ENCODE measurements at places on chromosomes 4 and X.

DNA sequence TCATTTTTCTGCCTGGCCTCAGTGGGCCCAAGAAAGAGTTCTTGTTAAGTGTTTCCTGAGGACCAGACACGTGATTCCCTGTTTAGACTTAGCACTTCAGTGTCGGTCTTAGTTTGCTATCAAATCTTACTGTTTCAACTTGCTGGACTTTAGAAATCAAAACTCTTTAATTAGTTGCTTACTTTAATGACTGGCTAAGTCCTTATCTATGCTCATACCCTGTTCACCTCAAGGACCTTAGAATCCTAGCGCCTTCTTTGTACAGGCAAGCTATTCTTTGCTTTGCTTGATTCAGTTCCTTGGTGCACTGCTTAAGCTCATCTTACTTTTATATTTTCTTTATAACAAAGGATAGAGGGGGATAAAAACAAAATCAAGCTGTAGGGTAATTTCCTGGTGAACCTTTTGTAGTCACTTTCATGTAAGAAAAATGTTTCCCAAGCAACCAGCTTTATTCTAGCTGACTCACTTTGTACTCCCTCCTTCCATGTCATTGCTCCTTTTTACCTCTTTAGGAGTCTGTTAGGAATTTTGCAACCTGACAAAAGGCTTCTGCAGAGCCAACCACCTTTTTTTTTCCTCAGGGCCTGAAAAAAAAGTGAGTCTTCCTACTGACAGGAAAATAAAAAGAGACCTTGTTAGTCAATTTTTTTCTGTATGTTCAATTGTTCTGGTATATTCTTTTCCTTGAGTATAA lies 14.7 kb downstream of the WDR44 start:
- DNase-seq = no peak

DNA sequence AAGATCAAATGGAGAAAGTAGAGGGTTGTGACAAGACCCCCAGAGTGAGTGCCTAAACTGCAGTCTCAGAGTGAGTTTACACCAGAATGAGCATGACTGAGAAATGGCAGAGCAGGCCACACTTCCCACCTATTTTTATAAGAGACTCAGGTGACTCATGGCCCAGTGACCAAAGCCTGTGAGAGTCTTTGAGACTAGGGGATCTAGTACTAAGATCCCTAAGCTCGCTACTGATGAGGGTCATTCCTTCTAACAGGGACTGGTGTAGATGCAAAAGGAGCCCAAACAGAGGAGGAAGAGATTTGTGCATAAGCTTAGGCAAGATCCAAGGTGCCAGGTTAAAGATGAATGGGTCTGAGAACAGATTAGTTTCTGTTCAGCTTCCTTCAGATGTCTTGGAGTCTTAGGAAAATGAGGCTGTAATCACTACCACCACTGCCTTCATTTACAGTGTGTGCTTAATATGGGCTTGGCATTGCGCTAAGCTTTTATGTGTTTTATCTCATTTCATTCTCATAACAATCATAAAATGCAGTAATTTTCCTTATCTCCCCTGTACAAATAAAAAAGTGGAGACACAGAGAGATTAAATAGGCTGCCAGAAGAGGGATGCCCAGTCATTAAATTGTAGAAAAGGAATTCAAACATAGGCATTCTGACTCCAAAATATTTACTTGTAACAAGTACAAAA lies 62.8 kb downstream of the RWDD4 start:
- DNase-seq = no peak

- no peak for DNase-seq
These were observed 20.3 kb upstream of the DYNLT3 start for GRCh38 chrX:37867536-37868153.

DNA sequence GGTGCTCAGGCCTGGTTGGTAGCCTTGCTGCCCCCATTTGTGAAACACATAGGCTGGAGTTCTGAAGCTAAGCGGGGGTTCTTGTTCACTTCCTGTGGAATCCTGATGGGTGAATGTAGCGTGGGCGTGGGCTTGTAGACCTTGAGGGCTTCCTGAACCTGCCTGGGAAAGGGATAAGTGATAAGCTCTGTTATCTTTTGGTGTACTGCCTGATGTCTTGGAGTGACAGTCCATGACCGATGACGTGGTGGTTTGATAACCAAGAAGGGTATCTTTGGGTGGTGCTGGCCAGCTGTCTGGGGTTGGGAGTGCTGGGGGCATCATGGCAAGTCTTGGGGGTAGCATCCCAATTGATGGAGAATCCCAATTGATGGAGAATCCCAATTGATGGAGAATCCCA lies 17.5 kb upstream of the WDR1 start:
- DNase-seq = no peak

- DNase-seq = no peak
These were observed 241.6 kb upstream of the PUDP start for GRCh38 chrX:7389576-7389975.

DNA sequence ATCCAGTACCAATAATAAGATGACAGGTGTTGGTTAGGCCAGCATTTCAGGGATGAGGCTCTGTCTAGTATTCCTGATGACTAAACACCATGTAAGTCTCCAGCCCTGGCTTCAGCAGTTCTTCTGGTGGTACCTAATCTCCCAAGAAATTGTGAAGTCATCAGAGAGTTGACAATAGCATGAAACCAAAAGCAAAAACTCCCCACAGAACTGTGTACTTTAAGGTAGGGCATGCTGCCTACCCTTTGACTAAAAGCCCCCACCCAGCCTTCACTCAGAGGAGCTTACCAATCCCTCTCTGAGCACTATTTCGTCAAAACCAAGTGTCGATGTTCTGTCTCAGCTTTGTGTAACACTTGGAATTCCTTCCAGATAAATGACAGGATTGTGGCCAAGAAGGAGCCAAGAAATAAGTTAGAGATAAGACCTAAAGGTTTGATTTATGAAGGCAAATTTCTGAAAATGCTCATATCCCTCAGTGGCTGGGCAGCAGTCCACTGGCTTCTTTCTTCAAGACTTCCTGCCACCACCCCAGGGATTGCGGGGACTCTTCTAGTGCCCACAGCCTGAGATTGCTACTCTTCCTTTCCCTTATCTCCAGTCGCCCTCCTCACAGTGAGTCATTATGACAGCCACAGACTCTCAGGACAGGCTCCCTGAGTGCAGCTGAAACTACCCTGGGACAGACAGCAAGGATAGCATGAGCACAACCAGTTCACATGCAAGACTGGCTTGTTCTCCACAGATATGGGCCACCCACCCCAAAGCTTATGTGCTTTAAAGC lies 67.3 kb upstream of the LHFPL1 start:
- no peak for DNase-seq

GRCh38 chr4:102440498-102440897 lies 60.7 kb upstream of the NFKB1 start:
- no peak for DNase-seq

GRCh38 chrX:2781226-2781571 lies 29.4 kb downstream of the XG start:
- no peak for DNase-seq

DNA sequence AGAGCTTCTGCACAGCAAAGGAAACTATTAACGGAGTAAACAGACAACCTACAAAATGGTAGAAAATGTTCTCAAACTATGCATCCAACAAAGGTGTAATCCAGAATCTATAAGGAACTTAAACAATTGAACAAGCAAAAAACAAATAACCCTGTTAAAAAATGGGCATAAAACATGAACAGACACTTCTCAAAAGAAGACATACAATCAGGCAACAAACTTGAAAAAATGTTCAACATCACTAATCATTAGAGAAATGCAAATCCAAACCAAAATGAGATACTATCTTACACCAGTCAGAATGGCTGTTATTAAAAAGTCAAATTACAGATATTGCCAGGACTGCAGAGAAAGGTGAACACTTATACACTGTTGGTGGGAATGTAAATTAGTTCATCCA lies 309.6 kb upstream of the KLF3 start:
- DNase-seq = no peak

GRCh38 chr4:38067499-38067898 lies 107.3 kb downstream of the PTTG2 start:
- DNase-seq = no peak

DNA sequence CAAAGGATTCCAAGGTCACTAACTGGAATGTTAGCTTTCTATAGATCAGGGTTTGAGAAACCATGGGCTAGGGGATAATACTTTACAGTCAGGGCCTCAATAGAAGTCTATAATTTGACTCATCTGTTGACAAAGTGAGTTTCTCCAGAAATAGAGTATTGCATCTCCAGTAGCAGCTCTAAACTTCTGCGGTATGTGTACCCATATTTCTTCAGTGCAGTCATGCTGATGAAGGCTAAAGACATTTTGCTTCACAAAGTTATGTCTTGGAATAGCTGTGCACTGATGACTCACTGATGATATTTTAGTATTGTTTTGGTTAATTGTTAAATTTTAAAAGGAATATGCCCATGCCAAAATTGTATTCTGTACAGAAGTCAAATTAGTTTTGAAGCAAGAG lies 464.9 kb upstream of the AMOT start:
- no peak for DNase-seq

DNA sequence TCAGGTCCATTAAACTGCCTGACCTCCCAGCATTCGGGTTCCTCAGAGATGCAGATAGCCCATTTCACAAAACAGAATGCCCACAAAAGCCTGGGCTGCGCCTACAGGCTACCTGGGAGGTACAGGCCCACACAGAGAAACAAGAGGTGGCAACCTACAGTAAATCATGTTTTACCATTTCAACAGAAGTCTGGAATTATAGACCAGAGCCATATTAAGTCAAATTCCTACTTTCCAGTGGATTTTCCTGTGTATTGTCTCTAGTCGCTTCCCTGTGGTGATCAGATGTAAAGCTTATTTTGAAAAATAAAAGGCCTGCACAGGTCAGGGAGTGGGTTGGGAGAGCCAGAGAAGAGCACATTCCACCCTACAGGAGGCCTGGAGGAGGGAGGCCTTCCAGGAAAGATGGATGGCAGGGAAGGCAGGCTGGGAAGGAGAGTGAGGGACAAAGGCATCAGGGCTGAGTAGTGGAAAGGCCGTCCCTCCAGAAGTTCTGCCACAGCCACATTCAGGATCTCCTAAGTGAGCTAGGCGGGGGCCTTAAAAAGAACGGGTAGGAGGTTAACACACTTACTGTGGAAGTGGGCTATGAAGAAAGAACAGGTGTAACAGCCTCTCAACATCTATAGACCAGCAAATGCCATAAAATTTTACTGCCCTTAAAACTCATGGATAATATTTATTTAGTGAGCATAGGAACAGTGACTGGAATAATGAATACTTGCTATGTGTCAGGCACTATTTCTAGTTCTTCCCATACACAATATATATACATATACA lies 19.0 kb upstream of the USO1 start:
- DNase-seq = no peak

- no peak for DNase-seq
These were observed 37.1 kb downstream of the VEGFC start for GRCh38 chr4:176755613-176756012.

GRCh38 chr4:743463-744211 lies 38.0 kb downstream of the PCGF3 start:
- DNase-seq = no peak

GRCh38 chr4:5209862-5210261 lies 158.6 kb downstream of the STK32B start:
- DNase-seq = no peak

DNA sequence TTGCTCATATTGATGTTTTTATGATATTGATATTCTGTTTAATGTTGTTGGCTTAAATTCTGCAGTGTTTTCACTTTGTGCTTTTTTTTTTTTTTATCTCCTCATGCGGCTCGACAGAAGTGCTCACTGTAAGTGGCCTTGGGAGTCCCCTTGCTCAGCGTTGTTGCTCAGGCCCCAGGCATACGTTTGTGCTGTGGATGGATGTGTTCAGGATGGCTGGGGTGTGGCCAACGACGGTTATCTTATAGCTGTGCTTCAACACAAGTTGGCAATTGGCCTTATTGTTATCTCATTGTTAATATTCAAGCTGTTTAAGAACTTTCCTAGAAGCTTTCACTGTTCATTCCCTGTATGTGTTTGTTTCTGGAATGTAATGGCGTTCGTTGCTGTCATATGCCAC lies 36.4 kb upstream of the CLCN4 start:
- DNase-seq = no peak

DNA sequence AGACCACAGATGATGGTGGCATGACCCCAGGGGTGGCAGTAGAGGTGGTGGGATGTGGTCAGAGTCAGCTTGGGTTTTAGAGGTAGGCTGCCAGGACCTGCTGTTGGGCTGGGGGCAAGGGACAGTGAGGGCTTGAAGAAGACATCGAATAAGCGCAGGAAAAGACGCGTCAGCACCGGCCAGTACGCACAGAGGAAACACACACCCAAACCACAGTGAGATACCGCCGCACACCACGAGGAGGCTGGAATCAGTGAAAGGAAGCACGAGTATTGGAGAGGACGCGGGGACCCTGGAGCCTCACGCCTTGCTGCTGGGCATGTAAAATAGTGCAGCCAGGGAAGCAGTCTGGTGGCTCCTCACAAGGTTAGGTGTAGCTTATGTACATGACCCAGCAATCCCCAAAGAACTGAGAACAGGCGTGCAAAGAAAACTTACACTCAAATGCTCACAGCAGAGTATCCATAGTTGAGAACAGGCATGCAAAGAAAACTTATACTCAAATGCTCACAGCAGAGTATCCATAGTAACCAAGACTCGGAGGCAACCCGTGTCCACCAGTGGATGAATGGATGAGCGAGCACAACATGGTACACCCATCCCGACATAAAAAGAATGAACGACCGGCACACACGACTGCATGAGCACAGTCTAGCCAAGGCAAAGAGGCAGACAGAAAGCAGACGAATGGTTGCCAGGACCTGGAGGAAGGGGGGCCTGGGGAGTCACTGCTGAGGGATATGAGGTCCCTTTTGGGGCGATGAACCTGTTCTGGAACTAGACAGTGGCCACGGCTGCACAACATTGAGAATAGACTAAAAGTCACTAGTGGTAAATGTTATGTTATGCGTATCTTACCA lies 13.3 kb downstream of the PDZD4 start:
- no peak for DNase-seq

DNA sequence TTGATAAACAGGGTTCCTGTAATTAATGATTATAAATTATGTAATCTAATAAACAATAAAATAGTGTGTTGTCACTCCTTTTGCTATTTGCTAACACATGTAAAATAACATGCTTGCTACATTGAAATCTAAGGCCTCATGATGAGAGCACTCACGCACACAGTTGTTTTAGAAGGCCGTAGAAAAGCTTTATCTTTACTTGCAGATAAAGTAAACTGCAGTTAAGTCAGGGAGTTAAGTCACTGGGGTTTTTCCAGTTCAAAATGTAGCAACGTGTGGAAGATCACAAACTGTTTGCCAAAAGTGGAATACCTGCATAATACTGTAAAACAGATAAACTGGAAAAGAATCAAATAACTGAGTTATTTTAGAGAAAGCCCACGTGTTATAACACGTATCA lies 187.3 kb upstream of the PACRGL start:
- no peak for DNase-seq

DNA sequence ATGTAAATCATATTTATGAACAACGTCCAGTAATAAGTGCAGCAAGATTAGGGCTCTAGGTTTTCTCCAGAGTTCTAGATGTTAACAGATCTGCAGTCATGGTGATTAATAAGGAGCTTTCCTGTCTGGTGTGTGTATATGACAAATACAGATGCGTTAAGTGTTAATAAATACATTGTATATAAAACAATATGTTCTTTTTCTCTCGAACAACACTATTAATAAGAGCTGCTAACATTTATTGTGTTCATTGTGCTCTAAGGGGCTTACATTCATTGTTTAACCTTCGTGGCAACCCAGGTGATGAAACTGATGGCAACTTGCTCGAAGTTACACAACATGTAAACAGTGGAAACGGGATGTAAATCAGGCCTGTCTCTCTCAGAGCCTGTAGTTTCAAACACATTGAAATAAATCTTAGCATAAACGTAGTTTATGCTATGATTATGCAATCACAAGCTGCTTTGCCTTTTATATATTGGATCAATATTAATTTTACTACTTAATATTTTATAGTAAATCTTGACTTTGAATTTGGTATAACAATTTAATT lies 547 bp upstream of the CLGN start:
- DNase-seq = no peak

Data from NCI-H2029 (cell line).